Activated naive CD8-positive, alpha-beta T cell treated with anti-CD3 and anti-CD28 coated beads for 36 hours (primary cell): ENCODE measurements at places on chromosomes 11 and 22. TPM values are rescaled to one million over a fixed set of nuclear protein-coding genes. Genes with fewer than 3 reads are reported as not detected.
A peak's percentile ranks its signal among the peaks of the same experiment; 100 is the strongest.

- no peaks in the 10 kb centered on the region for H3K4me1 ChIP-seq
- no peak for DNase-seq
- peaks cover 20% of the 10 kb centered on the region for H3K27me3 ChIP-seq
- H3K27ac ChIP-seq = no peak overlapping the region
Observed at GRCh38 chr11:126596474-126596873, 241.0 kb downstream of the ST3GAL4 start.

DNA sequence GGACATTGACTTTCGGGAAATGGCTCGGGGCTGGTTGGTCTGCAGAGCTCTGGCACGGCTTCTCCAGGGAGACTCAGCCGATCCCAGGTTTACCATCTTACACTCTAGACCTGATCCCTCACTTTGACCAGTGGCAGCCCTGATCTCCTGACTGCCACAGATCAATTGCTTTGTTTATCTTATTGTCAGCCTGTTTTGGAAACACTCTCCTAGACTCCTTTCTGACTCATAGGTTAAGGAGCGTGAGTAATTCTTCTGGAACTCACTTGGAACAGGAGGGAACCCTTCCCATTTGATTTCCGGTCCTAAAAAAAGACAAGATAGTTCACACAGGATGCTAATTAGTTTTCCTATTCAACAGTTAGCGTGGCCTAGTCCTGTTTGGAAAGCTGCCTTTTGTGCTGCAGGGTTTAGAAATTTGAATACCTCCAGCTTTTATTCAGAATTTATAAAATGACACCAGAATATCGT is 16.0 kb upstream of the BMAL1 start:
- H3K4me3 ChIP-seq = no peak overlapping the region
- H3K4me1 ChIP-seq = peaks cover 12% of the 10 kb centered on the region
- DNase-seq = no peak
- no peak overlapping the region for H3K27ac ChIP-seq

DNA sequence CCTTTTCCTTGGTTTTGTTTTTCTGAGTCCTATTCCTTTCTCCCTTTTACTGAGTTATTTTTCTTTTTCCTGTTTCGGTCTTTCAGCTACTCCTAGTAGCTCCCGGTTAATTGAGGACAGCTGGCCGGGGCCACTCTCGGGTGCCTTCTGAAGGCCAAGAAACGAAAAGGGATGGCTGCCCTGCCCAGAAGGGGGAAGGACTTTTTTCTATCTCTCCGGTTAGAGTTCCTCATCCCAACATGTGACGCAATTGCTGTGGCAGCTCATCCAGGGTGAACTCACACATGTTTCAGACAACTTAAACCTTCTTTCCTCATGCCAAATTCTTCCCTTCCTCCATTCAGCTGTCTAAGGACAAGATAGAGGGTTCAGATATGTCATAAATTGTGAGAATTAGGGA is 83.6 kb downstream of the PIWIL4 start:
- H3K36me3 ChIP-seq = no peaks in the 10 kb centered on the region
- no peaks in the 10 kb centered on the region for H3K27me3 ChIP-seq
- no peak overlapping the region for H3K4me3 ChIP-seq
- H3K4me1 ChIP-seq = no peaks in the 10 kb centered on the region
- H3K27ac ChIP-seq = no peak overlapping the region
- DNase-seq = no peak

Gene GRIA4
- total RNA-seq = not detected

Gene SYVN1
- total RNA-seq = 29.3 TPM

- DNase-seq = no peak
- H3K4me1 ChIP-seq = peaks cover 39% of the 10 kb centered on the region
- peaks cover 44% of the 10 kb centered on the region for H3K36me3 ChIP-seq
- H3K4me3 ChIP-seq = peak overlapping the region; percentile 98
- H3K27me3 ChIP-seq = no peaks in the 10 kb centered on the region
- peak overlapping the region; percentile 99 for H3K27ac ChIP-seq
Observed at GRCh38 chr11:10856689-10857458, 979 bp downstream of the ZBED5 start.

Gene OR2AT4
- not detected for total RNA-seq

Gene NXPE4
- not detected for total RNA-seq

Gene MYEOV
- total RNA-seq = not detected

- peak overlapping the region; percentile 91 for H3K4me3 ChIP-seq
- H3K4me1 ChIP-seq = peaks cover 61% of the 10 kb centered on the region
- peak overlapping the region; percentile 84 for H3K27ac ChIP-seq
- peaks cover 20% of the 10 kb centered on the region for H3K36me3 ChIP-seq
- no peaks in the 10 kb centered on the region for H3K27me3 ChIP-seq
Observed at GRCh38 chr11:117096201-117096991, 1.8 kb downstream of the SIK3 start.

Gene KRTAP5-7
- total RNA-seq = not detected

DNA sequence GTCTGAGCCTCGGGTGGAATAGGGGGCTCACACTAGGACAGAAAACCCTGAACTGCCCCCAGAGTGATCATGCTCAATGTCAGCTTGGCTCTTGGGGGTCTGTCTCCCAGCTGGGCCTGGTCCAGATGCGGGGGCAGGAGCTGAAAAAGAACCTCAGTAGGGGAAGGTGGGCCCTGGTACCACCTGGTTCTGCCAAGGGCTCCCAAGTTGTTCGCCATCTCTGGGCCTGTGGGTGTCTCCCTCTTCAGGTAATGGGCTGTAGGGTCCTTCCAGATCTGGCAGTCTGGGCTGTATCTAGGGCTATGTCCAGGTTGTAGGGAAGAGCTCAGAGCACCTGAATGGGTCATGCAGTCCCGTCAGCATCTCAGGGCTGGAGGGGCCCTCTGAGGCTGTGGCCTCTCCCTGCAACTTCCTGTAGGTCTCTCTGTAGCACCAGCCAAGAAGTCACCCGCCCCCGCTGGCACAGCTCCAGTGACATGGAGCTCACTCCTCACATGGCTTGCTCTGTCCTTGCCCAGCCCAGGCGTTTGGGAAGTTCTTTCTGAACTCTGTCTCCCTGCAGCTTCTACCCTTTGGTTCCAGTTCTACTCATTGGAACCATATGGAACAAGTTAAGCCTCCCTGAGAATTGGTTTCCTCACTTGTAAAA is 33.0 kb upstream of the SOX10 start:
- no peak for DNase-seq
- H3K4me3 ChIP-seq = no peak overlapping the region
- no peaks in the 10 kb centered on the region for H3K36me3 ChIP-seq
- no peak overlapping the region for H3K27ac ChIP-seq
- no peaks in the 10 kb centered on the region for H3K4me1 ChIP-seq
- no peaks in the 10 kb centered on the region for H3K27me3 ChIP-seq

DNA sequence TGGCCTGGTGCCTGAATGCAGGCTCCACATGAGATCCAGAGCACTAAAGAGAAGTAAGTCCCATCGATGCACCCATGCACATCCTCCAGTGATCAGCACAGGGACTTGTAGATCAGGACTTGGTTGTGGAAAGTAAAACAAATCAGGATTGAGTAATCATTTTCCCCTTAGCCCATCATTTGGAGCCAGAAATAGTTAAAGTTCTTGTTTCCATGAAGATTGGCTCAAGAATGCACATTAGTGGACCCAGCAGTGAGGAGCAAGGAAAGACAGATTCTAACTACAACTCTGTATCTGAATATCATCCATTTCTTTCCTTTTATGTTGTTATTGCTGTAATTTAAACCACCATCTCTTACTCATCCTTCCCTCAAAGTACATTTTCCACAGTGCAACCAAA is 19.1 kb downstream of the CCDC83 start:
- no peaks in the 10 kb centered on the region for H3K36me3 ChIP-seq
- H3K27me3 ChIP-seq = no peaks in the 10 kb centered on the region
- H3K4me1 ChIP-seq = peaks cover 22% of the 10 kb centered on the region
- H3K4me3 ChIP-seq = no peak overlapping the region
- DNase-seq = no peak

- H3K4me3 ChIP-seq = no peak overlapping the region
- peak overlapping the region; percentile 35 for H3K27ac ChIP-seq
- H3K36me3 ChIP-seq = peaks cover 8% of the 10 kb centered on the region
- DNase-seq = no peak
- H3K27me3 ChIP-seq = no peaks in the 10 kb centered on the region
Observed at GRCh38 chr11:121630041-121630440, 177.3 kb upstream of the SORL1-AS1 start.

GRCh38 chr11:134248910-134249480 is 4.2 kb downstream of the THYN1 start:
- peaks cover 18% of the 10 kb centered on the region for H3K36me3 ChIP-seq
- no peak for DNase-seq
- H3K27ac ChIP-seq = peak overlapping the region; percentile 80
- H3K27me3 ChIP-seq = no peaks in the 10 kb centered on the region
- H3K4me1 ChIP-seq = peaks cover 26% of the 10 kb centered on the region

DNA sequence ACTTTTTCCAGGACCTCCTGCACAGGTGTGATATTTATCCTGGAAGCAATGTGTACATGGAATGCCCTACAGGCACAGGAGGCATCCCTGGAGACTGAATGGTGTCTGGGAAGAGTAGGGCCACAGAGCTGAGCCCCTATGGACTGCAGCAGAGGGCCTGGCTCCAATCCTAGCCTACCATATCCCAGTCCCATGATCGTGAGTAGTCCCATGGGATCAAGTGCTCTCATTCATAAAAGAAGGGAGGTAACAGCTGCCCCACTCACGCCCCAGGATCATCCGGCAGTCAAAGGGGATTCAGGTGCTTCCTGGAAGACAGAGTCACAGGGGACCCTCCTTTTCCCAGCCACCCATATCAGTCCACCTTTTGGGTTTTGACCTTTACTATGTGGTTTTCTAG is 24.0 kb downstream of the ANKK1 start:
- peaks cover 3% of the 10 kb centered on the region for H3K27me3 ChIP-seq
- no peak overlapping the region for H3K27ac ChIP-seq
- no peak for DNase-seq
- H3K4me1 ChIP-seq = no peaks in the 10 kb centered on the region
- no peak overlapping the region for H3K4me3 ChIP-seq

GRCh38 chr22:19628038-19628776 is 86.1 kb upstream of the SEPTIN5 start:
- H3K36me3 ChIP-seq = no peaks in the 10 kb centered on the region
- peaks cover 2% of the 10 kb centered on the region for H3K4me1 ChIP-seq
- H3K4me3 ChIP-seq = no peak overlapping the region
- peaks cover 7% of the 10 kb centered on the region for H3K27me3 ChIP-seq
- no peak overlapping the region for H3K27ac ChIP-seq

- no peaks in the 10 kb centered on the region for H3K4me1 ChIP-seq
- DNase-seq = no peak
- H3K27ac ChIP-seq = no peak overlapping the region
Observed at GRCh38 chr11:110990311-110990710, 255.2 kb upstream of the POU2AF2 start.

DNA sequence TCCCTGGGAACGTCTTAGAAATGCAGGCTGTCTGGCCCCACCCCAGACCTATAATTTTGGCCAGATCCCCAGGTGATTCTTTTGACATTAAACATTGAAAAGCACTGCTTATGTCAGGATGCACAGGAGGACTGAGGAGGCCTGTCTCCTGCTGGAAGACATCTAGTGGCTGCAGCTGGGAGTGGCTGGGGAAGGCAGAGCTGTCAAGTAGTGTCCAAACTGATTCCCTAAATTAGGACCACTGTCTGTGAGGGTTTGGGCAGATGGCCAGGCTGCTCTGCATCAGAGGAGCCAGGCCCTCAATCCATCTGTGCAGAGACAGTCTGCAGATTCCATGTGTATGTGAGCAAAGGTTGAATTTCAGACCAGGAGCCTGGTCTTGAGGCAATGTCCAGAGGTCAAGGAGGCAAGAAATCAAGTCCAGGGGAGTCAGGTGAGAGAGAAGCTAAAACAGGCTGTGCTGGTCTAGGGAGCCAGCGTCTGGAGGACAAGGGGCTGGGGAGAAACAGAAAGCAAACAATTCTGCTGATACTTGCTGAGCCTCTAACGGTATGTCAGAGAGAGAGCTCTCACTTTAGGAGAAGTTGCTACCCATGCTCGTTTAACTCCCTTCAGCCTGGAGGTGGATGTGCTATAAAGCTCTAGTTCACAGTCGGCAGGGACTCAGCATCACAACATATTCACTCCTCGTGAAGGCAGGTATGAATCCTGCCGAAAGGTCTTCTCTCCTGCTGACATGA is 15.3 kb upstream of the SYTL2 start:
- no peak overlapping the region for H3K27ac ChIP-seq
- no peaks in the 10 kb centered on the region for H3K36me3 ChIP-seq
- no peaks in the 10 kb centered on the region for H3K27me3 ChIP-seq
- no peak overlapping the region for H3K4me3 ChIP-seq

DNA sequence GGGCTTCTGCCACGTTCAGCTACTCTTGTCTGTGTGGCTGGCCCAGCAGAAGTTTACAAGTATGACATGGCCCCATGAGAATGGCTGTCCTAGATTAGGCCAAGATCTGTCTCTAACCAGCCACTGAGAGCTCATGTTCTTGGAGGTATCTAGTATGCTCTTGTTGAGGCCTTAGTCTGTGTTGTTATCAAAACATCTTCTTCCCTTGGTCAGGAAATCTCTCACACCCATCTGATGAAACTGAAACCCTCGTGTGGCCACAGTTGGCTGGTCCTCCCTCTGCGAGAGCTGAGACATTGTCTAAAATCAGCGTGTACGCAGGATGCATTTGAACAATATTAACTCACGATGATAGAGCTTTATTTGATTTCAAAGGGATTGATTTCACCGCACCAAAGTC is 109.0 kb upstream of the NNMT start:
- no peak overlapping the region for H3K4me3 ChIP-seq
- peaks cover 5% of the 10 kb centered on the region for H3K36me3 ChIP-seq
- H3K4me1 ChIP-seq = peaks cover 28% of the 10 kb centered on the region
- H3K27ac ChIP-seq = peak overlapping the region; percentile 60
- no peak for DNase-seq

DNA sequence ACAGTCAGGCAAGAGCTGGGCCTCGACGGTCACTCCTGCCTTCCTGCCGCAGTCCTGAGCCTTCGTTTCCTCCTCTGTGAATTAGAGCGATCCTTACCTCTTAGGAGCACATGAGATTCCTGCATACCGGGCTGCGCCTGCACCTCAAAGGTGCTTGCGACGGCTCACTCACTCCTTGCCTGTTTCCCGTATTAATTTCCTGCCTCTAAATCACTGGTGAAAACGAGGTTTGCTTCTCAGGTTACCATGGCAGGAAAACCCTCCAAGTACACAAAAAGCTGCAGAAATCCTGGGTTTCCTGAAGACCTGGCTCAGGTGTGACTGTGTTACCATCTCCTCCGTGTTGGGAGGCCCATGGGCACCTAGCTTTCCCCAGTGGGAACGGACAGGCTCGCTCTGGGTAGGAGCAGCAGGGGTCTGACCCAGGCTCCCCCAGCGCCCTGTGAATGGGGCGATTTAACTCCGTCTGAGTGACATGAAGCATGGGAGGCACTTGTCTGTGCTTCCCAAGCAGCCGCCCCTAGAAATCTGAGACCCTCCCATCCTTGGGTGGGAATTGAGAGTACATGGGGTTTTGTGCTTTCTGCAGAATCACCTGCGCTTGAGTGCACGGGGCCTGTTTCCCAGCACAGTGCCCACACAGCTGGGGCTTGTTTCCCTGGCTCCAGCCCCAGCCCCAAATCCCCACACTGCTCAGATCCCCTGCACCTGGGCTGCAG is 64.8 kb downstream of the PHF21B start:
- no peak for DNase-seq
- no peak overlapping the region for H3K4me3 ChIP-seq
- H3K4me1 ChIP-seq = no peaks in the 10 kb centered on the region
- H3K27me3 ChIP-seq = peaks cover 2% of the 10 kb centered on the region
- no peak overlapping the region for H3K27ac ChIP-seq
- no peaks in the 10 kb centered on the region for H3K36me3 ChIP-seq
